ENCODE measurements at places on chromosomes 7 and 10.

- peak; percentile 61 for DNase-seq
Observed at GRCh38 chr7:5452937-5453540, 29.4 kb upstream of the TNRC18 start.

GRCh38 chr7:157784041-157784835 is 447.4 kb downstream of the DNAJB6 start:
- no peak for DNase-seq

GRCh38 chr10:73168465-73168803 is 515 bp downstream of the FAM149B1 start:
- DNase-seq = no peak

DNA sequence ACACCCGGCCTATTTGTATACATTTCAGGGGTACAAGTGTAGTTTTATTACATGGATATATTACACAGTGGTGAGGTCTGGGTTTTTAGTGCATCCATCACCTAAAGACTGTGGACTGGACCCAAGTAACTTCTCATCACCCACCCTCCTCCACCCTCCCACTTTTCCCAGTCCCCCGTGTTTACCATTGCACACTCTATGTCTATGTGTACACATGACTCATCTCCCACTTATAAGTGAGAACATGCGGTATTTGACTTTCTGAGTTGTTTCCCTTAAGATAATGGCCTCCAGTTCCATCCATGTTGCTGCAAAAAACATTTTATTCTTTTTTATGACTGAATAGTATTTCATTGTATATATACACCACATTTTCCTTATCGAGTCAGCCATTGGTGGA is 98.9 kb upstream of the WAC start:
- DNase-seq = no peak

DNA sequence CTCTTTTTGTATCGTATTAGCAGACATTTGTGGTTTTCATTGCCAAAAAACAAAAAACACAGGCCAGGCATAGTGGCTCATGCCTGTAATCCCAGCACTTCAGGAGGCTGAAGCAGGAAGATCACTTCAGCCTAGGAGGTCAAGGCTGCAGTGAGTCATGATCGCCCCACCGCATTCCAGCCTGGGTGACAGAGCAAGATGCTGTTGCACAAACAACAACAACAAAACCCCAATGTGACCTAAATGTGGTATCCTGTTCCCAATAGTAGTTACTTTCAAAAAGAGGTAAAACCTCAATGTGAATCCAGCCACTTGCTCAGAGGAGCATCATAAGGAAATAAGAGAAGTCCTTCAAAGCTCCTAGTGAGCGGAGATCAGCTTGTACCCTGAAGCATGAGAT is 45.8 kb upstream of the SKAP2 start:
- peak; percentile 6 for DNase-seq

GRCh38 chr10:119129721-119130120 is 25.8 kb downstream of the DENND10 start:
- no peak for DNase-seq

GRCh38 chr7:44311561-44312495 is 13.6 kb downstream of the CAMK2B start:
- no peak for DNase-seq

GRCh38 chr7:131110297-131111080 is 217.2 kb upstream of the MKLN1 start:
- DNase-seq = peak; percentile 69

DNA sequence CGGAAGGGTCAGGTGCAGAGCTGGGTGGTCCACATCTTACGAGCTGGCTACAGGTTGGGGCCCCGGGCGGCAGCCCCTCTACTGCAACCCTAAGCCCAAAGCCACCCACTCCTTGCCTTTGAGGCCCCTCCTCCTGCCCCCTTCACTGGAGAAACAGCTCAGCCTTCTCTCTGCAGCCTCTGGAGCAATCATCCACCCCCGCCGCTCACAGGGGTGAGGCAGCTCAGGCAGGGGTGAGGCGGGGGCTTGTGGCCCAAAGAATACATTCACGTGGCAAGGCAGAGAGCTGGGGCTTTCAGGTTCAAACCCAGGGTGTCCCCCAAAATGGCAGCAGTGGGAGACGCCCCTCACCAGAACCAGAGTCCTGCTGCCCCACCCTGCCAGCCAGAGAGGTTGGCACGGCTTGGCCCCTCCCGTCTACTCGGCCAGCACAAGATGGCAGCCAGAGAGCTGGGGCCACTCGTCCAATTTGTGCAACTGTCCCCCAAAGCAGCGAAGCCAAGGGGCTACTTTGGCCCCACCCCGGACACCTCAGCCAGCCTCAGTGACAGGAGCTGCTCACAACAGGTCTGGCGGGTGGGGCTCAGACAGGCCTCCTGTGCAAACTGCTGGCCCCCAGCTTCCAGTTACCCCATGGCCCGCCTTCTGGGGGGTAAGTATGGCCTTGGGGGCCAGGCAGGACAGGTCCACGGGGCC is 7.2 kb downstream of the GNB2 start:
- no peak for DNase-seq

GRCh38 chr10:5732141-5732540 is 47.5 kb downstream of the TASOR2 start:
- DNase-seq = no peak

DNA sequence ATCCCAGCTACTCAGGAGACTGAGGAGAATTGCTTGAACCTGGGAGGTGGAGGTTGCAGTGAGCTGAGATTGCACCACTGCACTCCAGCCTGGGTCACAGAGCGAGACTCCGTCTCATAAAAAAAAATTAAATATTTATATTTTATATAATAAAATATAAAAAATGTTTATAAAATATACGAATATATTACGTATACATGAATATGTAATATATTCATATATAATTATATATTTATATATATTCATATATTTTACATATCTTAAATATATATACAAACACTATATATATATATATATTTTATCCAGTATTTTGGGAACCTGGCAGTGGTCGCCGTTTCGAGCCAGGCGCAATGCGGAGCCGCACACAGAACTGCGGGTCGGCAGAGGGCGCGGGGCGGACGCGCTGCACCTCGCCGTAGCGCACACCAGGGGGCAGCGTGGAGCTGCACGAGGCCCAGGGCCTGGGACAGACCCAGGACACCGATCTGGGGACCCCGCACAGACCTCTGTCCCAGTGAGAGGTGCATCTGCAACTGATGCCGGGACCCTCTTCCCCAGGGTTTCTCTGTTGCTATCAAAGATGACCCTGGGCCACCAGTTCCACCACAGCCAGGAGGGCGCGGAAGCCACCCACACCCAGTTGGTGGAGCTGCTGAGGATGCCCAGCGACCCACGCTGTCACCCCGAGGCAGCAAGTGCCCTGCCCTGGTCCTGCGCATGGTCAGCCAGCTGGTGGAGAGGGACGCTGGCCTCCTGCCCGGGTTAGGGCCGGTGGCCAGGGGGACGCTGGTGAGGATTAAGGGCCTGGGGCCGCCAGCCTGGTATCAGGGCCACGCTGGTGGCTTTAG is 22.7 kb downstream of the AP5Z1 start:
- peak; percentile 80 for DNase-seq

DNA sequence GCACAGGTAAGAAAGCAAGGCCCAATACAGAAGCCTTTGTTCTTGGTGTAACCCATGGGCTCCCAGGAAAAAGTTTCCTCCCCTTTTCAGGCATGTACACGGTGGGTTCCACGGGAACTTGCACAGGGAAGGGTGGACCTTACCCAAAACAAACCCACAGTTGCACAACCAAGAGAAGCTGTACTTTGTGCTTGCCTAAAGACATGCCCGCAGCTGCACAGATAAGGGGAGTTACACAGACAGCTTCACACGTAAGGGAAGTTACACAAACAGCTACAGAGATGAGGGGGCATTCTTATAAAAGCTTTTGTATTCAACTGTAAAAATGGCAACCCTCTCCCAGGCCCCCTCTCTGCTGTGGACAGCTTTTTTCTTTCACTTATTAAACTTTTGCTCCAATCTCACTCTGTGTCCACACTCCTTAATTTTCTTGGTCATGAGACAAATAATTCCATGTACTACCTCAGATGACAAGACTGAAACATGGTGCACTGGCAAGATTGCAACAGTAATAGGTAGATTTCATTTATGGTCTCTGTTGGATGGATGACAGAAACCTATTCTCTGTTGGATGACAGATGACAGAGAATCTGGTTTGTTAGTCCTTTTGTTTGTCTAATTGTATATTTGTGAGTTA is 72.9 kb downstream of the ATE1 start:
- DNase-seq = peak; percentile 25

DNA sequence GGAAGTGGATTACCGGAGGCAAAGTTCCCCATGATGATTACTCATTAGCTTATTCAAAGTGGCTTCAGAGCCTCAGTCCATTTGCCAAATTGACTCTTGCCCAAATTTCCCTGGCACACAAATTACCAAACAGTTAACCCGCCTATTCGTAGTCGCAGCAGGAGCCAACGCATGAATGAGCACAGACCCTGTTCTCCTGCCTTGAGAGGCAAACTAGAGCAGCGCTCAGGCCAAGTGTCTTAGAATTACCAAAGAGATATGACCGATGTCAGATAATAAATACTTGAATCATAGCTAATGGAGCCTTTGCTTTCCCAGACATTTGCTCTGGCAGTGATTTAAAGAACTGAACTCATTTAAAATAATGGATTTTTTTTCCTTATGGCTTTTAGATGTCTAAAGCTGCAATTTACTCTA is 64.9 kb downstream of the CTTNBP2 start:
- no peak for DNase-seq

DNA sequence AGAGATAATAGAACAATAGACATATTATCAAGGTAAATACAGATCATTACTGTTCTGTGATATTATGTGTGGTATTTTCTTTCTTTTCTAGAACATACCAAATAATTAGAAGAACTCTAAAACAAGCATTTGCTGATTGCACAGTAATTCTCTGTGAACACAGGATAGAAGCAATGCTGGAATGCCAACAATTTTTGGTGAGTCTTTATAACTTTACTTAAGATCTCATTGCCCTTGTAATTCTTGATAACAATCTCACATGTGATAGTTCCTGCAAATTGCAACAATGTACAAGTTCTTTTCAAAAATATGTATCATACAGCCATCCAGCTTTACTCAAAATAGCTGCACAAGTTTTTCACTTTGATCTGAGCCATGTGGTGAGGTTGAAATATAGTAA is 185.5 kb downstream of the CFTR start:
- no peak for DNase-seq

DNA sequence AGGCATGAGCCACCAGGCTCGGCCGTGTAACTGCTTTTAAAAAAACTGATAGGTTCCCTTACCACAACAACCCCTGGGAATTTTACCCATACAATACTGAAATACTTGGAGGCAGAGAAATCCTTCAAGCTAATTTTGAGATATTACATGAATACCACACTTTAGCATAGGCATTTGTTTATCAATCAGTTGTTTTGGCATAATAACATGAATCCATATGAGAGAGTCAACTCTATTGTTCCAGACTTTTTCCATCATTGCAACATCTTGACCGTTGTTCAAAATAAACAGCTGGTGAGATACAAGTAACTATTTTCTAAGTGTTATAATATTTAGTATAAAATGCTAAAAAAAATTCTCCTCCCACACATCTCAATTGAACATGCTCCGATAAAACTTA is 36.8 kb downstream of the LAMB4 start:
- DNase-seq = no peak

DNA sequence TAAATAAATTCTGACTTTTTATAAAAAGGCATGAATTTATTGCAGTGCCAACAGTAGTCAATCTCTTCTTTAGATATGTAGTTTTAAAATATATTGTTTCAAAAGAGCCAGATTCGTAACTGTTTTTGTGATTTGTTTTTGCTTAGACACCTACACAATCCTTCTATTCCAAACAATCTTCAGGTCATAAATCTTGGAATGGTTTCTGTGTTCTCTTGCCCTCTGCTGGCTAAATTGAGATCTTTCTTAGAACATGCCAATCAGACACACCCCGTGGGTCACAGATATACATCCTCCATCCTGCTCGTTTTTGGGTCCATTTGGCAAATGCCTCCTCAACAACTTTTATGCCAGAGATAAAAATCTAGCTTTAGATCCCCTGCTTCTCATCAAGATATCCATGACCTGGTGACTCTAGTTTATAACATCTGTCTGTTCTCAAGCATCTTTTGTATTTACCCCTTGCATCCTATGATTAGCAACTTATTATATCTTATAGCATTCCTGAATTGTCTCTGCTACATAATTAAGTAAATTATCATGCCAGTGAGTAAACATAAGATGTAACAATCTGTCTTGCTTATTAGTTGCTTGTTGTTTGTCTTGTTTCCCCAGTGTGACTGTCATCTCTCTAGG is 35.3 kb upstream of the IFRD1 start:
- peak; percentile 70 for DNase-seq

GRCh38 chr10:3782146-3782450 is 2.9 kb downstream of the KLF6 start:
- no peak for DNase-seq

GRCh38 chr10:121658111-121658510 is 59.9 kb upstream of the FGFR2 start:
- DNase-seq = no peak

DNA sequence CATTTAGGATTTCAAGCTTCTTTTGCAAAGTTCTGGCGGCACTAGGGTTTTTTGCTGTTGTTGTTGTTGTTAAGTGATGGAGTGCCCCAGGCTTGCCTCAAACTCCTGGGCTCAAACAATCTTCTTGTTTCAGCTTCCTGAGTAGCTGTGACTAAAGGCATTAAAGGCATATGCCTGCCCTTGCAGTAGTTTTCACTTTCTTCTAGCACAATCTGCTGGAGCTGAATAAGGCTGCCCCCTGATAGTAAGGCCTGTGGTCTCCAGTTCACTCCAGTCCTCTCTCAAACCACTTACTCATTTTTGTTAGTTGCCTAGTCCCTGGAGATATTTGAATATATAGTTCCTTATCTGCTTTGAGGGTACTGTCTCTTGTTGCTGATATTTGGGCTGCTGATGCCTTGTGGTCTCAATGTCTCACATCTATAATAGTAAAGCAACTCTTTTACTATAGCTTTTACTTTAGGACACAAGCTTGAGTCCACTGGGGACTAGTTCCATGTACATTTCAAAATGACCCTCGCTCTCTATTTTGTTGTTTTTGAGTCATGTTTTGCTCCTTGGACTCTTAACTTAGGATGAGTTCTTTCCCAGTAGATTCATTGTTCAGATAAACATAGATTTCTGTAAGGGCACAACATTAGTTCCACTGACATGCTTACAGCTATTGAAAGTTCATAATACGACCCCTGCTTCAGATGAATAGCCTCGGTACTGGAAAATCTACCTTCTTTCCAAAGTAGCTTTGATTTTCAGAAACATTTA is 25.5 kb downstream of the PHF14 start:
- DNase-seq = no peak

DNA sequence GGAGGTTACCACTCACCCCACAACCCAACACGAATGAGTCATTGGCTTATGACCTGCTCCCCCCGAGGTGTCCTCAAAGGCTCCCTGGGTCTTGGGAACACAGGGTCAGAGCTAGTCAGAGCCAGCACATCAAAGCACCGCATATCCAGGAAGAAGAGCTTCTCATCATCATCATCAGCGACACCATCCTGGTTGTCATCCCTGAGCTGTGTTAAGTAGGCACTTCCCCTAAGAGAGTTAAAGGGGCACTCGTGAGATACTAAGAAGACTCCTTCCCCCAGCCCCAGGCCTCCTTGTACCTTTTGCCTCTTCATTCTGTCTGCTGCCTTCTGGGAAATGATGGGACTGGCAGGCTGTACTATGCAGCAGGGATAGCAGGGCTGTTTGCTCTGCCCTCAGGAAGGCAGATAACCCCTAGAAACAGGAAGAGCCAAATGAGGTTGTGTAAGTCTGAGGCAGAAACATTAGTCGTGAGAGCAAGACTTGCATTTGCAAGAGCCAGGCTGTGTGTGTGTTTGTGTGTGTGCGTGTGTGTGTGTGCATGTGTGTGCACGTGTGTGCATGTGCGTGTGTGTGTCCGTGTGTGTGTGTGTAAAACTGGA is 11.1 kb upstream of the CPA1 start:
- DNase-seq = no peak

GRCh38 chr10:100962351-100963080 is 6.8 kb upstream of the SEMA4G start:
- no peak for DNase-seq
